ENCODE measurements at places on chromosomes 13 and 19. TPM values are rescaled to one million over a fixed set of nuclear protein-coding genes. Genes with fewer than 3 reads are reported as not detected.

OR7D4 gene
- total RNA-seq, result not detected

GRCh38 chr13:24213932-24214331, 53.4 kb downstream of the SPATA13 start:
- DNase-seq, result no peak

GRCh38 chr19:37452500-37453245, 14.6 kb downstream of the ZNF569 start:
- DNase-seq, result no peak

- peak; percentile 22 for DNase-seq
These were observed 2.3 kb upstream of the LCP1 start for GRCh38 chr13:46184277-46184699.

DNA sequence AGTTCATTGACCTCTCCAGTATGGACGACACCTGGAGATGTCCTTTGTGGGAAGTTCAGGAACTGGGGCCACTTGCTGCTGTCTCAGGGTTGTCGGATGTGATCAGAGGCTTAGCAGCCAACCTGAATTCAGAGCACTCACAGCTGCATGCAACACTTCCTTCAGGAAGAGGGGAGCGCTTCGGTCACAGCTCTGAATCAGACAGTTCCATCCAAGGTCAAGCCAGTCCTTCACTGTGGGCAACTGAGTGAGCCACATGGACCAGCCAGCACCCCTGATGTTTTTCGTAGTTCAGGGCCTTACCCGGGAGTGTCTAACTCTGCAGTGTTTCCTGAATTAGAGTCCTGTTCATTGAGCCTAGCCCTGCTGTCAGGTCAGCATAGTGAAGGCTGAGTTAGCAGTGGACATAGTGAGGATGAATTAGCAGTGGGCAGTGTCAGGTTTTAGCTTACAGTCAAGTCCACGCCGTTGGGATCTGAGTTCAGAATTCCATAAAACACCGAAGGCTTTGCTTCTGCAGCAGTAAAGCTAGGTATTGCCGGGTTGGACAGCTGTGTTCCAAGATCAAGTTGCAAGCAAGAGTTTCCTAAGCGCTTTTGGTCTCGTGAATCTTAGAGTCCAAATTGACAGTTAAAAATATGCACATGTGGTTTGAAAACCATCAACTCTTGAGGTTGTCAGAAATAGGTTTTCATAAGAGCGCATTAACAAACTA, 5.1 kb downstream of the ZNF555 start:
- no peak for DNase-seq

- DNase-seq, result no peak
These were observed 21.5 kb downstream of the VWA8 start for GRCh38 chr13:41939398-41939797.

C1QTNF9B gene
- 2.1 TPM for total RNA-seq

NCR1 gene
- total RNA-seq, result 0.30 TPM

SIGLEC10 gene
- 0.38 TPM for total RNA-seq

GRCh38 chr19:49925486-49925885, 3.5 kb upstream of the ATF5 start:
- no peak for DNase-seq

All from left ventricle myocardium inferior (tissue), 1 donor.